ENCODE measurements at places on chromosomes 2 and 18.

DNA sequence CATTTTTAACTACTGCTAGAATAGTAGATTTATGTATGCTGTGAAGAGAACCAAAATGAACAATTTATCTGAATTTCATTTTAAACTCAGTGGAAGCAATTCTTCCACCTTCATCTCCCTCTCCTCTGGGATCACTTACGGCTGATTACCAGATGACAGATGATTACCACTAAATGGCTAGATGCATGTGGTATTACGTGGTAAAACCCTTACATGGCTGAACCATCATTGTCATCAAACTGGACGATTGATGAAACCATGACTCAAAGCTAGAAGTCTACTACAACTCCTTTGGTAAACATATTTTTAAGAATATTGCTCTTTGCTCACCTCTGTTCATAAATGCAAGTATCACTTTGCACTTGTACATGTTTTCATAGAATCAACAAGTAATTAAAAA, 48.5 kb upstream of the DOCK10 start:
- DNase-seq, result no peak

GRCh38 chr2:126685629-126686028, 29.7 kb downstream of the GYPC start:
- DNase-seq, result no peak

DNA sequence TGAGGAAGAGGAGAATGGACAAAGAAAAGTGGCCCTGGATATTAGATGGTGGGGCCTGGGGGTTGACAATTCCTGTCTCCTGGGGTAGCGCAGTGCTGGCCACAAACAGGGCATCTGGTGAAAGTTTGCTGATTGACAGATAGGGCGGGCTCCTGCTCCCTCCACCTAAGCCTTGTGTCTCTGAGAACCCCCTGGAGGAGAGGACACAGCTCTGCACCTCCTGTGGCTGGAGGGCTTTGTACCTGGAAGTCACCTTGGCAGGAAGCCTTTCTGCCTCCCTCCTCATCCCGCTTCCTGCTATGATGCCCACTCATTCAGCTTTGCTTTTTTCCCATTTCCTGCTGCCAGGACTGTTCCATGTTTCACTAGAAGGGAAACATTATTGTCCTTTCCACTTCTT, 72.4 kb downstream of the RHOB start:
- no peak for DNase-seq

DNA sequence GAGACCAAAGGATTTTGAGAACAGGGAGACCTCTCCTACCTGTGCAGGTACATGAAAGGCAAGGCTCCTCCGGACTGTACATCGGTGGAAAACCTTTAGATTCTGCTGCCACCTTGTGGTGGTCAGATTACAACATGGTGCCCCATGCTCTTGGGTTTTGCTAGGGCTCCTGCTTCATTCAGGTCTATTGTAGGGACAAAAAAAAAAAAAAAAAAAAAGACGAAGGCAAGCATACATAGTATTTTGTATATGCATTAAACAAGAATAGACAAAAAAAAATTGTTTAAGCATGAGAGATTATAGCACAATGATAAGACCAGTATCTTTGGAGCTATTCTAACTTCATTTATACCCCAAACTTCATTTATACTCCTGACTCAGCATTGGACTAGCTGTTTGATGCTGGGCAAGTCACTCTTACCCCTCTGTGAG, 27.4 kb upstream of the SPR start:
- DNase-seq, result peak; percentile 72

DNA sequence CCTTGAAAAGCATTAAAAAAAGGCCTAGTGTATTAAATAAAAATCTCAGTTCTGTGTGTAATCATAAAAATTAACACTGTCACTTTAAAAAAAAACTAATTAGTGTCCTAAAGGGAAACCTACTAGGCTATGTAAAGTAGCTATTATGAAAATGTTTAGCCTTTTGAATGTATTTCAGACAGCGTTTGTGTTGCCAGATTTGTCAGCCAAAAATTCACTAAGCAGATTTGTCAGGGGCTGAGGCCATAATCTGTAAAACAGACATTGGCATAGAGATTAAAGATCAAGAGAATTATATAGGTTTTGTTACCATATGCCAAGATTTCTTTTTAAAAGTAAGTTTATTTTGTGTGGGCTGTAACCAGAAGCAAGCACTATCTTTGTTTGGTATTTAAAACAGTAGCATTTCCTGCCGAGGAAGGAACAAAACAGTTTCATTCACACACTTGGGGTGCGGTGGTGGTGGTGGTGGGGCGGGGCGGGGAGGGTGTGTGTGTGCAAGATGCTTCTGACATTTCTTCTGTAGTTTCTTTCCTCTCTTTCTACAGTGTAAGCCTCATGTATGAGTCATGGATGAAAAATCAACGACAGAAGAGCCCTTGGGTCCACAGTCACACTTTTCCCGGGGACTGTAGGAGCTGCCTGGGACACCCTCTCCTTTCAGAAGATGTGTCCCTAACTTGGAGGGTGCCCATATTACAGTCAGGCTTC, 328.5 kb upstream of the FANCL start:
- peak; percentile 3 for DNase-seq

DNA sequence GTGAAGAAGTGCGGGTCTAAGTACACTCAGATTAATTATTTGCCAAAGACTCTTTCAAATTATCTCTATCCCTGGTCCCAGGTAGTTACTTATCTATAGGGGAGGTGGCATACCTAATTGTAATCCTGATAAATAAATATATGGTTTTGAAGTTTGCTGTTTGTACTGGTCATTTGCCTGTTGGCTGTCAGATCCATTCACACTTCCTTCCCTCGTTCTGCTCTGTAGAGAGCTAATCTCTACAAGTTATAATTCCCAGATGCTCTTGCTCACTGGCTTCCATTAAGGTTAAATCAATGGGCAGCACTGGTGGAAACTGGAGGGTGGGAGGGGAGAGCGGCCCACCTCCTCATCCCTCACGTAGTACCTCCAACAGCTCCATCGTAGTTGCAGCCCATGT, 447.1 kb downstream of the TXNL1 start:
- no peak for DNase-seq

GRCh38 chr2:64967601-64968000, 21.6 kb upstream of the SLC1A4 start:
- no peak for DNase-seq

DNA sequence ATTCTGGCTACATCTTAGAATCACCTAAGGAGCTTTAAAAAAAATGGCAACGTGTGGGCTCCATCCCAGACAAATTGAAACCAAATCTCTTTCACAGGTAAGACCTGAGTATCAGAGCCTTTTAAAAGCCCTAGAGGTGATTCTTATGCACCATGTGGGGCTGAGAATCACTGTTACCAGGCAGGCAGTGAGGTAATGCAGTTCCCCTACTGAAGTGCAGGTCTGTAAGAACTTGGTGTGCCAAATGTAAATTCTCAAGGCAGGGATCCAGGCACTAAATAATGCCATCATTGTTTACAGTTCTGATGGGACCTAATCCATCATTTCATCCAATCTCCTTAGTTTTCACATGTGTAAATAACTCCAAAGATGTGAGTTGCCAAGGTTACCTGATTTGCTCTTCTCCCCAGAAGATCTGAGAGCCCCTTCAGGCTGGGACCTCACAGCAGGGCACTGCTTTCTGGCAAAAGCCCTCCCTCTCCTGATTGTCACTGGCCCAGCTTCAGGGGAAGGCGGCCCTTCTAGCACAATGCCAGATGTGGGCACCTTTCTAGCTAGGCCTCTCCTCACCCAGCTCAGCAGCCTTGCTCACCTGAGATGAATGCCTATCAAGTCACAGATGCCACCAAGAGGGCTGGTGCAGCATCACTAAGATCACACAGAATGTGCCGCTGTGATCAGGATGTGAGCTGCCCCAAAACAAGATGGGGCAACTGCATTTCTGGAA, 73.6 kb upstream of the RGPD5 start:
- DNase-seq, result no peak

DNA sequence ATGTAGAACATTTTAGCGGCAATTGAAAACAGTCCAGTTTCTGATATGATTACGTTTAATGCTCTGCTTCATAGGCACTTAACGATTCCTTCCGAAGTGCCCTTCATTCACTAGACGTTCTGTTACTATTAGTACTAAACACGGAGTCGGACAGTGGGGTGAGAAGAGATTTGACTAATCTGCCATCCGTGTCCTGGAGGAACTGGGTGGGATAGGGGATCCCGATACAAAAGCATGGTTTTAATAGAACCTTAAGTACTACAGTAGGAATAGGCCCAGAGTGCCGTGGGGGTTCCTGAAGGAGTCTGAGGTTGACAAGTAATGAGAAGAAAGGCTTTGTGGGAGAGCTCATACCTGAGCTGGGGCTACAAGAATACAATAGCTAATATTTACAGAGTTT, 631 bp downstream of the MORN2 start:
- DNase-seq, result no peak

- DNase-seq, result no peak
Observed at GRCh38 chr2:128753800-128754199, 435.1 kb upstream of the HS6ST1 start.

GRCh38 chr2:153657651-153658050, 179.1 kb upstream of the RPRM start:
- no peak for DNase-seq

- peak; percentile 85 for DNase-seq
Observed at GRCh38 chr2:238231251-238231793, 8.5 kb downstream of the HES6 start.

GRCh38 chr2:68403199-68403644, 38.1 kb downstream of the PLEK start:
- peak; percentile 46 for DNase-seq

All from CD4-positive, alpha-beta T cell treated with Interleukin-10 for 1 hour (primary cell).